GM12878 (cell line): ENCODE measurements at places on chromosomes 6 and 20. TPM values are rescaled to one million over a fixed set of nuclear protein-coding genes. Genes with fewer than 3 reads are reported as not detected.

PPDPF gene
- polyA plus RNA-seq: 41.7 and 42.9 TPM in 2 replicates

PAK5 gene
- not detected in 2 replicates for polyA plus RNA-seq

ASIP gene
- polyA plus RNA-seq: not detected in 2 replicates

UCKL1 gene
- 27.9 and 29.7 TPM in 2 replicates for polyA plus RNA-seq

CALHM5 gene
- not detected in 2 replicates for polyA plus RNA-seq

ITPA gene
- 117 and 124 TPM in 2 replicates for polyA plus RNA-seq

FKBP1C gene
- 1.6 and 1.7 TPM in 2 replicates for polyA plus RNA-seq

SPATA25 gene
- 0.28 TPM in 1 of 2 replicates, not detected in the other for polyA plus RNA-seq

PLCB4 gene
- polyA plus RNA-seq: not detected in 2 replicates

GPLD1 gene
- polyA plus RNA-seq: 0.04 and 0.30 TPM in 2 replicates

GNRH2 gene
- polyA plus RNA-seq: not detected in 2 replicates

NHLRC1 gene
- 0.07 and 0.10 TPM in 2 replicates for polyA plus RNA-seq

ZNF337 gene
- polyA plus RNA-seq: 2.9 and 4.1 TPM in 2 replicates

VPS16 gene
- polyA plus RNA-seq: 26.3 and 30.9 TPM in 2 replicates

RAET1L gene
- not detected in 2 replicates for polyA plus RNA-seq

SYNCRIP gene
- polyA plus RNA-seq: 198 and 212 TPM in 2 replicates

LGSN gene
- polyA plus RNA-seq: not detected in 2 replicates

THBD gene
- not detected in 2 replicates for polyA plus RNA-seq

ENPP3 gene
- polyA plus RNA-seq: 0.10 TPM in 1 of 2 replicates, not detected in the other

RHAG gene
- not detected in 2 replicates for polyA plus RNA-seq

MYLK4 gene
- polyA plus RNA-seq: 0.09 TPM in 1 of 2 replicates, not detected in the other

HEY2 gene
- 0.14 and 0.48 TPM in 2 replicates for polyA plus RNA-seq

HLA-DPB1 gene
- 346 and 354 TPM in 2 replicates for polyA plus RNA-seq

ADGRB3 gene
- not detected in 2 replicates for polyA plus RNA-seq

MAFB gene
- polyA plus RNA-seq: 0.04 TPM in 1 of 2 replicates, not detected in the other

CASS4 gene
- polyA plus RNA-seq: 0.06 TPM in 1 of 2 replicates, not detected in the other
